ENCODE measurements at places on chromosomes 7 and 10. TPM values are rescaled to one million over a fixed set of nuclear protein-coding genes. Genes with fewer than 3 reads are reported as not detected.

Gene PRPS1L1
- not detected for polyA plus RNA-seq

Gene RAPGEF5
- 37.3 TPM for polyA plus RNA-seq

Gene PPP1R9A
- polyA plus RNA-seq = 31.3 TPM

Gene RBM20
- 2.6 TPM for polyA plus RNA-seq

Gene CFTR
- polyA plus RNA-seq = 4.1 TPM

Gene IRF5
- polyA plus RNA-seq = 7.2 TPM

Gene LOXL4
- polyA plus RNA-seq = 4.9 TPM

Gene H2AZ2
- 250 TPM for polyA plus RNA-seq

Gene RADIL
- polyA plus RNA-seq = 1.3 TPM

Gene ENTPD1
- polyA plus RNA-seq = 23.5 TPM

Gene PRRT4
- 0.72 TPM for polyA plus RNA-seq
